ENCODE measurements at places on chromosomes 5 and 9.

DNA sequence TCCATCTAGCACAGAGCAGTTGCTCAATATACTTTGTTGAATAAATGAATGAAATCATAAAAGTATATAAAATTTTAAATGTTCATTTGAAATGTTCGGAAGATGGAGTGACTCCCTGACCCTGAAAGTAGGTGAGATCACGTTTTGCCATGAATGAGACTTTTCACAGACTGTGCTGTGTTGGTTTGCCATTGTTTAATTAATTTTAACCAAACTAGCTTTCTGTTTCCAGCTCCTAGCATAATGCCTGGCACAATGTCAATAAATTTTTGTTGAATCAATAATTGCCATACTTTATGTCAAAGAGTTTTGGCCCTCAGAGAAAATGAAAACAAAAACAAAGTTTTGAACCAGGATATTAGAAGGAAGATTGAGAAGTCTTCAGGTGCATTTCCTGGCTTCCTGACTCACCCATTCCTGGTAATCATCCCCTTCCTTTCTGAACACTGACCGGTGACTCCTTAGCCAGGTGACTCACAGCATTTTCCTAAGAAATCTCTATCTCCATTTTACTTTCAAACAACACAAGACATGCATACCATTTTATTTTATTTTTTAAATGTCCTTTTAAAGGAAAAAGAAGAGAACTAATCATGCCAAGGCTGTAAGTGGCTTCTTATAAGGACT lies 15.1 kb downstream of the SLC28A3 start:
- no peak for DNase-seq

- DNase-seq = no peak
Observed at GRCh38 chr5:137236849-137237507, 262.1 kb downstream of the SPOCK1 start.

- DNase-seq = no peak
Observed at GRCh38 chr9:93186215-93186945, 2.4 kb downstream of the WNK2 start.

DNA sequence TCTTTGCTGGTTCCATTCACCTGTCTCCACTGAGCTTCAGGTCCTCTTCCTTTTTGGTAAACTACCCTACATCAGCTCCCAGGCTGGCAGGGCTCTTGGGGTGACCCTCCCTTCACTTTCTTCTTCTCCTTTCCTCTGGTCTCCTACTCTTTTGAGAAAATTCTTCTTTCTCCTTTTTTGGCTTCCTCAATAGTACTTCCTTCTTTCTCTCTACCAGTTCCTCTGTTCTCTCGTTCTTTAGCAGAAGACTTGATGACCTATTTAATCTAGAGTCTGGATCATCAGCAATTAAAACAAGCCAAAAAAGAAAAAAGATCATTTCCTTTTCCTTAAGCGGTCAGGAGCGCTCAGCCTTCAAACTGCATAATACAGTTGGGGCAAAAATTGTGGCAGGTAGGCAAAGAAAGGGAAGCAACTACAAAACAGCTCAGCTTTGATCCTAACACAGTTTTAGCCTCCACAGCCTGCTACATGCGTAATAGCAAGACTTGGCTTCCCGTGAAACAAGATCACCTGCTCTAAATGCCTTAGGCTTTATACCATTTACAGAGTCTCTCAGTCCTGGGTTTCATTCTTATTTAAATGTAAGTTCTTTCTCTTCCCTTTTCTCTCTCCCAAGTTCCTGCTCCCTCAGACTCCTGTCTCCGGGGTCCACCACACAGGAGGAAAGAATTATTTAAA lies 14.0 kb upstream of the GSN start:
- DNase-seq = no peak

All from T-helper 22 cell (primary cell).